HepG2 (cell line): ENCODE measurements at places on chromosomes 11 and 22. TPM values are rescaled to one million over a fixed set of nuclear protein-coding genes. Genes with fewer than 3 reads are reported as not detected.

Gene NPTXR
- total RNA-seq, result 2.5 and 2.6 TPM in 2 replicates

GRCh38 chr11:120751550-120751949 is 240.0 kb downstream of the GRIK4 start:
- no peaks in the 10 kb centered on the region for H3K36me3 ChIP-seq
- DNase-seq, result no peak
- no peak overlapping the region for H3K27ac ChIP-seq
- H3K27me3 ChIP-seq, result peaks cover 2% of the 10 kb centered on the region

Gene APOL5
- total RNA-seq, result not detected in 2 replicates

Gene EIF3D
- 118 and 127 TPM in 2 replicates for total RNA-seq

DNA sequence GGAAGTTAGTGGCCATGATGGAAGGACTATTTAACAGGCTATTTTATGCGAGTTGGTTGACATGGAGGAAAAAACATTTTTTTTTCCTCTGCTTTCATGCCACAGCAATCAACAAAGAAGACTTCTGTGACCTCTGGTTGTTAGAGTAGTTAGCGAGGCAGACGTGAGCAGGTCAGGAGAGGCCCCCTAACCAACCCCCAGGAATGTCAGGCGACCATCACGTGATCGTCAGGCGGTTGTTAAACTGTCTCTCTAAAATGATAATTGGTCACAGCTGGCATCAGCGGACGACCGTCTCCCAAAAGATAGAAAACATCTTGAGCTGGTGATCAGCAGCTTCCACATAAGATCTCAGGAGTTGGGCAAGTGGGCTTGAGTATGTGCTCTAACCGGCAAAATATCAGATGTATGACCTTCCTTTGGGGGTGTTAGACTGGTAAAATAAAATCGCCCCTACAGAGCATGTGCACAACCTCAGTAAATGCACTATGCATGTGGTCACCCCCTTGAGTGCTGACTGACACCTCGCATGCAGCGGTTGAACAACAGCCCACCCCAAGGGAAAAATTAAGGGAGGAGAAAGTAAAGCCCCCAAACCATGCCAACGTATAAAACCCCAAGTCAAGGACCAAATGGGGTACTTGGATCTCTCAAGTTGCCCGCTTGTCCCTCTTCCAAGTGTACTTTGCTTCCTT is 20.9 kb upstream of the NARS2 start:
- no peaks in the 10 kb centered on the region for H3K27me3 ChIP-seq
- no peak for DNase-seq
- H3K36me3 ChIP-seq, result no peaks in the 10 kb centered on the region

GRCh38 chr11:106969644-106970355 is 48.5 kb downstream of the GUCY1A2 start:
- H3K36me3 ChIP-seq, result no peaks in the 10 kb centered on the region

Gene MDK
- total RNA-seq, result 149 and 312 TPM in 2 replicates

Gene CCDC87
- total RNA-seq, result 0.17 and 0.42 TPM in 2 replicates

DNA sequence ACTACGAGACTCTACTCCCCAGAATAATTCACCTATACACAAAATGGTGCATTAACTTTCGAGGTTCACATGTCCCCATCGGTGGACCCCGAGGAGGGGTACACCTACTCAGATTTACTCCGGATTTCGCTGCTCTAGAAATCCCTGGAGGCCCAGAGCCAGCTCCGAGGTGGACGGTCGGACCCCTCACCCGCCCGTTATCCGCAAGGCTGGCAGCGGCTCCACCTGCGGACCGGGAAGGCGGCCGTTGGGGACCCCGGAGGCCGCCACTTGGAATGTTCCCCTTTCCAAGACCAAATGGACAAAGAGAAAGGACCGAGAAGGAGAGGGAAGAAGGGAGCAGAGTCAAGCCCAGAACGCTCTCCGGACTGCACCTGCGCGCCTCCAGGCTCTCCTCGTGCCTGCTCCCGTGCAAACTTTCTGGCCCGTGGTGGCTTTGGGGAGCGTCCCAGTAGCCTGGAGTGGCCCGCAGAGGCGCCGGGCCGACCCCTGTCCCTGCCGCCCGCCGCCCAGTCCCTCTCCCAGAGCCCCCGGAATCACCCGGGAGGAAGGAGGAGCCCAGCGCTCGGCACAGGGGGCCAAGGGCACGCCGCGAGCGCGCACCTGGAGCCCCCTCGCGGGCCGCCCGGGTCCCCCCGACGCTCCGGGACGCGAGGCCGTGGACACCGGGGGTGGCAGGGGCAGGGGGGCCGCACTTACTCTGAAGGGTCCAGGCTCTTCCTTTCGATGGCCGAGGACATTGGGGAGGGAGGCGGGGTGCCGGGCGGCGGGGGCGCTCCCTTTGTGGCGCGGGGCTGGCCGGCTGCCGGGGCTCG is 23.0 kb downstream of the LMO2 start:
- H3K36me3 ChIP-seq, result no peaks in the 10 kb centered on the region
- H3K27me3 ChIP-seq, result peaks cover 58% of the 10 kb centered on the region
- H3K27ac ChIP-seq, result no peak overlapping the region
- no peak for DNase-seq
- 0 out of 2 replicates have a peak, but pooled peaks cover 9% of the 10 kb centered on the region for H3K4me1 ChIP-seq

Gene KIRREL3
- not detected in 2 replicates for total RNA-seq
